Tongue (tissue), 3 donors: ENCODE measurements at places on chromosomes 6 and 20.

DNA sequence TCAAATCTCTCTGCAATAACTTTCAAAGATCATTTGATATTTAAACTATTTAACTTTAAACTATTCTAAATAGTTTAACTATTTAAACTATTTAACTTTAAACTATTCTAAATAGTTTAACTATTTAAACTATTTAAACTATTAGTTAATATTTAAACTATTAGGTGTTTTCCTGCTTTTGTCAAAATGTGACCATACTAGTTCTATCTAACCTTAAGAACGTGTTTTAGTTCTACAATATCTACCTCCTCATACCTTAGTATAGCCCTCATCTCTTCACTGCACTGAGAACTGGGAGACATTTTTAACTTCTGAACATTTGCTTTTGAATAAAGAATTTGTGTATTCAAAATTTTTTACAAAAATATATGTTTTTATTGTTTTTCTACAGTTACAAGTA lies 429.1 kb downstream of the ADGRB3 start:
- DNase-seq: no peak

- DNase-seq: peak; percentile 98
Observed at GRCh38 chr20:3820048-3820900, at the start of gene AP5S1. Gene AP5S1 (plus strand): TSS chr20:3820547. CDS start chr20:3822118, 1,571 bp downstream.

- peak; percentile 20 for DNase-seq
Observed at GRCh38 chr6:83429857-83430610, 817 bp downstream of the ME1 start.

- DNase-seq: no peak
Observed at GRCh38 chr20:1934156-1934555, 38.9 kb downstream of the SIRPA start.

DNA sequence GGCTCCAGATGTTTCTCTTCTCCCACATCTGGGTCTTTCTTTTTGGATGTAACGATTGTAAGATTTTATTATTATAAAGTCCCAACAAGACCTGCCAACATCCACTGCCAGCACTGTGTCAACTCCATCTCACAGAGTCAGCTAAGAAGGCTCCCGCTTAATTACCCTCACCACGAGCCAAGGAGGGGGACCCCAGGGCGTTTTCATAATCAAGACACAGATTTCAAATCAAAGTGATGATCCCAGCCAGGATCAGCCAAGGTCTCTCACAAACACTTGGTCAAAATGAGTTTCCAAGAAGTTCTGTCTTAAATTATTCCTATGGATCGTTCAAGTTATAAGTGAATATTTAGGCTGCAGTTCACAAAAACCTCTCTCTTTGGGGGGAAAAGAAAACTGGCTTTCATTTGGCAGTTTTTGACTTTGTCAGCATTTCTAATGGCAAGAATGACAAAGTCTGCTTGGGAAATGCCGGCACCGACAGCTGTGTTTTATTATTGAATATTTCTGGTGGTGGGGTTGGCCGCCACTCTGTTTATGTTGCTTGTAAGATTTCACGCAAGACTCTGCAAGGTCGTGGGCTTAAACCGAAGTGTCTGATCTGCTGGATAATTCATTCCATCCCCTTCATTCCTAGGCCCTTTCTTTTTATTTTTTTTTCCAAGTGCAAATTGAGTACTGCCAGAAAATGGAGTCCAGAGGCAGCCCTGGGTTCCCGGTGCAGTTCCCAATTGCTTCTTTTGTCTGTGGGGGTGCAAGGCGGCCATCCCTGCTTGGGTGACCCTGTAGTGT lies 170.2 kb upstream of the PMEPA1 start:
- peak; percentile 95 for DNase-seq

- peak; percentile 65 for DNase-seq
Observed at GRCh38 chr6:170265655-170266054, 25.2 kb downstream of the DLL1 start.

GRCh38 chr6:11952316-11952715 lies 59.8 kb upstream of the HIVEP1 start:
- no peak for DNase-seq

DNA sequence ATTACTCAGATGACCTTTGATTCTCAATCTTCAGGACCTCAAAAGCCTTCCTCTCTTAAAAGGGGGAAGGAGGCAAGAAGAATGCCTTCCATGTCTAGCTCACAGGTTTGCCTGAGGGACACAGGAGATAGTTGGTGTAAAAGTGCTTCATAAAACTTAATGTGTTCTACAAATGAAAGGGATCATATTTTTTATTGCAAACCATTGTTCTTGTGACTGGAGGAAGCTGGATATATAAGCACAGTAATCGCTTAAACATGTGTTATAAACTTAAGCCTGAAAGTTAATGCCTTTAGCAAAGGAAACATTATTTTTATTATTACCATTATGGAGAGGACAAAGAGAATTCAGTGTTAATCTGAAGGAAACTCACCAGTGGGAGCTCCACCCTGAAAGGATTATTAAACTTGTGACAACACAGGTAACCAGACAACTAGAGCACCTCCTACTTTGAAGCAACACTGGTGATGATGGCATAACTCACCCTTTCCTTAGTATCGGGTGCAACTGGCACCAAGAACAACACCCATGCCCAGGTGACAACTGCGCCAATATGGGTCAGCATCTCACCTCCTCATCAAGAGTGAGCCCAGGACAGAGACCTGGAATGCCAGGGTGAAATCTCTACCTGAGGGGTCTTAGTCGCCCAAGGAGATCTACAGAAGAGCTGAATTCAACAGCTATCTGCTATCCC lies 288.7 kb upstream of the PRDM1 start:
- DNase-seq: no peak

DNA sequence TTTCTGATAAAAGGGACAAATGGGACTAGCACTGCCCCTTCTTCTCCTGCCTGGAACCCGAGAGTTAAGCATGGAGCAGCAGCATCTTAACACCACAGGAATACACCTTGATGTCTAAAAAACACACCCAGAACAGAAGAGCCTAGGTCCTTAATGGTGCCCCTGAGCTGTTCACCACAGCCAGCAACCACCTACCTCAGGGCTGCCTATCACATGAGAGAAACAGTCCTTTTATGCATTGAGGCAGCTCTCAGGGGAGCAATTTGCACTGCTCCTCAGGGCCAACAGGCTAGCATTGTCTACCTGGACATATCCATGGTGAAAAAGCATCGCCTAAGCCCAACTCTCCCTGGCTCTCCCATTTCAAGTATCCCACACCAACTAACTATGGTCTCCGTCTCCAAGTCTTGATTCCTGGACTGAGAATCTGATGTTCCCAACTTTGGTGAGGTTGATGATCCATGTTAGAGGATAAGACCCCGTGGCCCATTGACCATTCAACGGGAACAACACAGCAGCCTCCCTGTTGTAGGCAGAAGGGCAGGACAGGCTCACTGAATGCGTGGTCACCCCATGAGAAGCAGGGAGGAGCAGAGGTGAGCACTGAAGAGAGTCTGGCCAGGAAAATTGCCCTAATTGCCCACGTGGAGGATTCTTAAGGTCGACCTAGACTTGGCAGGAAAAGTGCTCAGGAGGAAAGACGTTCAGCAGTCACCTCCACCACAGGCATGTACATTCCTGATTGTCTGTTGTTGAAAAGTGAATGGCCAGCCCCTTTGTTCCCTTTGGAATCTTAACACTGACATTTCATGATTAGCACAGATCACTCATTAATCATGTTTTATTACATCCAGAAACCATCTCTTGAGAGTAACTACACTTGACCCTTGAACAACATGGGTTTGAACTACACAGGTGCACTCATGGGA lies 4.2 kb upstream of the APMAP start:
- DNase-seq: no peak

DNA sequence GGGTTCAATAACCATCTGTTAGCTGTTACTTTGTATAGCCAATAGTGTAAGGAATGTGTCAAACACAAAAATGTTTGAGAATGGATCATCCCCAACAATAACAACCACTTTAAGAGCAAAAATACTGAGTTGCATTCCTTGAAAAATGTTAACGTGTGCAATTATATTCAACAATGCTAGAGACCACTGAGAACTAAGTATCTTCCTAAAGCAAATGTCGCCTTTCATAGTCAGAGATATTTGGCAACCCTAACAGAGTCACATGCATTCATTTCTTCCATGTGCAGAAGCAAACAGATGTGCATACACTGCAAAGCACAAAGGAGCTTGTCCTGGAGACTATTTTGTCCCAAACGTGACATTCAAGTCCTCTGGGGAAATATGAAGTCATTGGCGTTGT lies 448.6 kb downstream of the GJA1 start:
- DNase-seq: no peak

DNA sequence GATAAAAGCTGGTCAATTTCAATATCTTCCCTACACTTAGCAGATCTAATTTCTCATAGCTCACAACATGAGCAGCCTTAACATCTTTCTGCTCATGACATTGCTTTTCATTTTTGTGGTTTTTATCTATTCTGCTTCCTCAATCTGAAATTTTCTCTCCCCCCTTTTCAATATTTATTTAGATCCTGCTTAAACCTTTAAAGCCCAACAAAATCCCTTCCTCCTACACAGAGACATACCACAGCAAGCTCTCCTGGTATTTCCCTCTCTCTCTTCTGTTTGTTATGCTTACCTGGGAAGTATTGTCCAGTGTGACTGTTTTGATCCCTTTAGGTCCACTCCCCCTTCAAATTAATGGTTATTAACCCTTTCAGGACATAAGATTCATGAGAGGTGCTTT lies 582.5 kb downstream of the RFPL4B start:
- no peak for DNase-seq

GRCh38 chr6:6333501-6333900 lies 13.0 kb upstream of the F13A1 start:
- peak; percentile 32 for DNase-seq

- peak; percentile 50 for DNase-seq
Observed at GRCh38 chr6:156175971-156176421, 601.2 kb upstream of the ARID1B start.

DNA sequence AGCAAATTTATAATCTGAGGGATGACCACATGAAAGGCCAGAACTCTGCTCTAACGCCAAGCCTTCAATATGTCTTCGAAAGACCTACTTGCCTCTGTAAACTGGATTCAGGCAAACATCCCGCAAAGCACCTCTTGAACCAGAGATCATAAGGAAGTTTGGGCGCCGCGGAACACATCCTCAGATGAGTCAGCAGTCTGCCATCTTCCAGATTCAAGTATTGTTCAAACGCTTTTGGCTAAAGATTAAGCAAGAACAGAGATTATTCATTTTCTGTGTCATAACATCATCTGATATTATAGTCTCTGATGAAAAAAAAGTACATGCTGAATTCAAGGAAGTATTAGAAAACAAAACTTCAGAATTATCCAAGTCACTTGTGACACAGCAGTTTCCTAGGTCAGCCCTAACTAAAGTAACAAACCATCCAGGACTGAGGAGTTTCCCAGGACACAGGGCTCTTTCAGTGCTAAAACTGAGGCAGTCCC lies 20.8 kb downstream of the TBC1D7 start:
- no peak for DNase-seq

GRCh38 chr6:147046141-147046877 lies 157.9 kb upstream of the STXBP5 start:
- no peak for DNase-seq

GRCh38 chr6:105021399-105021798 lies 64.5 kb downstream of the LIN28B start:
- no peak for DNase-seq

DNA sequence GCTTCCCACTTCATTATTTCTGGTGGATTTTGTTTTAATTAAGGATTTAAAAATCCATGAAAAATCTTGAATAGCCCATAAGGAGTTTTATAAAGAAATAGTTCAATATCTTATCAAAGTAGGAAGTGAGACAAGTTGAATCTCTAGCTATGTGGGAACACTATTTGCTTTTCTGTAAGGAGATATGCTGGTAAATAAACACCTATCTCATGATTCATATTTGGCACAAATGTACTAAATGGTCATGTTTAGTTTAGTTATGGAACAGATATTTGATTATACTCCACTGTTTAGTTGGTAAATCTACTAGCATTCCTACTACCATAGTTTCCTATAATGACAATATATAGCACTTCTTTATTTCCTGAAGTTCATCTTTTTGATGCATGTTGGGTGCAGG lies 239.9 kb upstream of the CEP162 start:
- DNase-seq: no peak

DNA sequence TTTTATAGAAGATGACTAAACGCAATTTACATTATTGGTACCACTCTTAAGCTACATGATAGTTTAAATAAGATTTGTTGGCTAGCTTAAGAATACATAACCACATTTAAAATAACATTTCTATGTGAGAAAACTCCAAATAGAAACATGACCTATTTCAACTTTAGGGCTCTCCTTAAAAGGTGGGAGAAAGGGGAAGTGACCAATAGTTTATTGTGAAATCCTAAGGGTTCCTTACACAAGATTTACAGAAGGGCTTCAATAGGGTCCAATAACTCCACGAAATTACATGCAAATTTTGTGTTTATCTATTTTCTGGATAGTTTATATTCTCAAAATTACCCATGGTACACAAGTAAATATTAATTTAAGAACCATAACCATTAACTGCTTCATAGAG lies 91.6 kb upstream of the DST start:
- no peak for DNase-seq

DNA sequence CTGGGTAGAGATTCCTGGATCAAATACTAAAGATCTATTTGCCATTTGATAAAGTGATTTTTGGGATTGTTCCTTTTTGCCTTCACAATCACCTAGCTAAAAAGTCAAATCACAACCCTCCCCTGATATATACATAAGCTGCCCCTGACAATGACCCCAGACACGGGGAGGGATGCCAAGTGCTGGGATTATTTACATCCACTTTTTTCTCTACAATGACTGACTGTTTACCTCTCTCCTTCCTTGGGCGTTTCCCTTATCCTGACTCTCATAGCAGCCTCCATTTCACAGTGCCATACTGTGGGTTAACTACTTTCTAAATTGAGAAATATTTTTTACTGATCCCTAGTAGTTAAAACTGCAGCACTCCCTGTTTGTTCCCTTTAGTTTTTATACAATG lies 150.8 kb upstream of the TMEM170B start:
- no peak for DNase-seq

GRCh38 chr6:41901882-41902519 lies 6.8 kb upstream of the USP49 start:
- DNase-seq: peak; percentile 21

DNA sequence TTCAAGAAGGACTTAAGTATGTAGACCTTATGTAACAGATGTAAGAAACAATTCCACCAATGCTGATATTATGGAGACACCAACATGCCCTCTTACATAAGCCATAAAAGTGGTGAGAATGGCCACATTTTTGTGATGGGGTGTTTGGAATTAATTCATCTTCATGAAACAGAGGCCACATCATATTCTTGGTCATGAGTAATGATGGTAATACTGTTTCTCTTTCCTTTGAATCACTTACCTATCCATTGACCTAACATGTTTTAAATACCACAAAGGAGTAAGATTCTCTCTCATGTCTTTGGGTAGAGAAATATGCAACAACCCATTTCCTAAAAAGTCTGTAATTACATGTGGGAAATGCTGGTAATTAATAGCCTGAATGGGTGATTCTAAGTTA lies 545.4 kb upstream of the FLRT3 start:
- DNase-seq: no peak

- no peak for DNase-seq
Observed at GRCh38 chr20:11437611-11438380, 479.9 kb upstream of the BTBD3 start.
